T47D (cell line): ENCODE measurements at places on chromosomes 2 and 18.

GRCh38 chr2:48043746-48044145 is 137.4 kb upstream of the FBXO11 start:
- DNase-seq = no peak

GRCh38 chr2:64214281-64215115 is 70.3 kb upstream of the PELI1 start:
- DNase-seq = no peak

DNA sequence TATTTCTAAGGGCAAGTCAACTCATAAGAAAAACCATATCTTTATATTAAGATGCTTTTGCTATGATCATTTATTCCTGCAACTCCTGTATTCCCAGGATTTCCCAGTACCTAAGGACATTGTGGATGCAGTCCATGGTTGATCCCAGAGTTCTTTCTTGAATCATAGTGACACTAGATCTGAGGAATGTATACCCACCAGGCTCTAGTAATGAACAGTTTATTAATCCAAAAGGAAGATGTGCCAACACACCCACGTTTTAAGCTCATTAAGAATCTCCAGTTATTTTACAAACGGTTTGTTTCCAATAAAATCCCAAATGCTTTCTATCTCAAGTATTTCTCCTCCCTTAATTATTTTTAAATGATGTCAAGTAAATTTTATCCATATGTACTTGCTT is 210.8 kb upstream of the ZEB2 start:
- no peak for DNase-seq

DNA sequence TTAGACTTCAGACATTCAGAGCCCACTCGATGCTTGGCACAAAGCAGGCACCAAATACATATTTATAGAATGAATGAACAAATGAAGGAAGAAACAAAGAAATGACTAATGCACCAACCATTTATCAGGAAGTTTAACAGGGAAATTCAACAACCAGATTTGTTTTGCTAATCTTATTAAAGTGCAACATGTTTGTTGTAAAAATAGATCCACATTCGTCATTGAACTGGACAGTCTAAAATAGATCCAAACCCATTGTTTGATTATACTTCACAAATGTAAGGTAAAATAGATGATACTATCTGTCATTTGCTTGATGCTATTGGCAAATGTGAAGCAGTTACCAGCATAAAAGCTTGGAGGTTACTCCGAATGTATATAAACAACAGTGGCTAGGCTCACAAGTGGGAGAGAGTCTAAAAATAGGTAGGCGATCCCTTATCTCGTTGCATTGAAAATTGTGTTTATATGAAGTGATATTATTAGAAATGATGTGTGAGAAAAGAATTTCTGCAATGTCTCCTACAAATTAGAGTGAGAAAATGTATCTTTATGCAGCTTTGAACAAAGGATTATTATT is 246.2 kb downstream of the NEDD4L start:
- DNase-seq = no peak

DNA sequence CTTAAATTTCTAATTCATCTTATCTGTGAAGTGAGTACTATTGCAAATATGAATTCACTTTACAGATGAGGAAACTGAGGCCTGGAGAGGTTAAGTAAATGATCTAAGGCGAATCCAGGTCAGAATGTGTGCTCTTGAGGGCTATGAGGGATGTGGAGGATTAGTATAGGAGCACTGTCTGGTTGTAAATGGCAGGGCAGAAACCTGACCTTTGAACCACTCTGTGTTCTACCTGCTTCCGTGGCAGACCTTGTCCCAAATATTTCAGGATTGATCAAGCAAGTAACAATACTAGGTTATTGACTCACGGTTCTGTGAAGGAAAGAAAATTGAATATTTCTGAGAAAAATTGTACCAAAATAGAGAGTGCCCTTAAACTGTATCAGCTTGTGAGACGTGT is 74.7 kb downstream of the PTPRM start:
- no peak for DNase-seq

DNA sequence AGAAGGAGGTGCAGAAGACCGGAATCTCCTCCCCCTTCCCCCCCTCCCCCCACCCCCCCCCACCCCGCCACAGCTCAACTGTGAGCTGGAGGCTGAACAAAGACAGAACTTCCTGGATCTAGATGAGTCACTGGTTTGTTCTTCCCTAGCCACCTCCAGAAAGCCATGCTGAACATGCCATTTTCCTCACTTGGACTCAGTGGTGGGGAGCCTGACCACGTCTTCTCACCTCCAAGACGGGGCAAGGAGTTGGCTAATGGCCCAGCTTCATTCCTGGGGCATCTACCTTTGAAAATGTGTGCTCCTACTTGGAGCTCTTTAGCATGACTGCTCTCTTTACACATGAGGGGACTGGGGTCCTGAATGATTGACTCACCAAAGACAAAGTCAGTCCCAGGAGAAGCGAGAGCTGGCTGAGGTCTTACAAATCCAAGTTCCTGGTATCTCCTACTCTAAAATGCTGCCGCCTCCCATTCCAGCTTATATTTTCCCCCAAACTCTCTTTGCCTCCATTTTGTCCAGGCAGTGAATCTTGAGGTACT is 22.6 kb upstream of the FZD5 start:
- DNase-seq = peak; percentile 47

DNA sequence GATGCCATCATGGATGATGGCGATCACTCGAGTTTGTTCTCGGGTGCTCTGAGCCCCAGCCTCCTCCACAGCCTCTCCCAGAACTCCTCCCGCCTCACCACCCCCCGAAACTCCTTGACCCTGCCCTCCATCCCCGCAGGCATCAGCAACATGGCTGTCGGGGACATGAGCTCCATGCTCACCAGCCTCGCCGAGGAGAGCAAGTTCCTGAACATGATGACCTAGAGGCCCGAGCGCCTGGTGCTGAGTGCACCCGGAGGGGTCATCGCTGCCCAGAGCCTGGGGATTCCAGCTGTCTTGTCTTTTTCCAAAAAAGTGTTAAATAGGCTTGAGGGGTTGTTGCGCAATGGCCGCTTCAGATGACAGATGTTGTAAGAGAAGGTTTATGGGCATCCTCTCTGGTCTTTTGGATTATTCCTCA is 254.8 kb downstream of the GLI2 start:
- DNase-seq = no peak

- DNase-seq = no peak
Observed at GRCh38 chr2:223870840-223871611, 33.6 kb upstream of the AP1S3 start.

DNA sequence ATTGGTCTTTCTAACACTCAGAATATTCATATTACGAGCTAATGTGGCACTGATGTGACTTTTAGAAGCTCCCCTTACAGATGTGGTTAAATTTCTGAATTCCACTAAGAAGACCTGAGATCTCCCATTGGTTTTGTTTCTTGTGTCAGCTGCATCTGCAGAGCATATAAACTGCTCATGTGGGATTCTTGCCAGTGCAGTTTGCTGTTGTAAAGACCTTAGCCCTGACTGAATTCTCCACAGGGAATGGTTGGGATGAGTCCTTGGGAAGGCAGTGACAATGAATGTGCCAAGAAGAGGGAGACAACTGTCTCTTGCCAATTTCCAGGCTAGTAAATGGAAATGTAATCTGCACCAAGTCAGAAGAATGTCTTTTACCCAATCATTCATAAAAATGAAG is 94.1 kb downstream of the PTPRM start:
- DNase-seq = no peak

DNA sequence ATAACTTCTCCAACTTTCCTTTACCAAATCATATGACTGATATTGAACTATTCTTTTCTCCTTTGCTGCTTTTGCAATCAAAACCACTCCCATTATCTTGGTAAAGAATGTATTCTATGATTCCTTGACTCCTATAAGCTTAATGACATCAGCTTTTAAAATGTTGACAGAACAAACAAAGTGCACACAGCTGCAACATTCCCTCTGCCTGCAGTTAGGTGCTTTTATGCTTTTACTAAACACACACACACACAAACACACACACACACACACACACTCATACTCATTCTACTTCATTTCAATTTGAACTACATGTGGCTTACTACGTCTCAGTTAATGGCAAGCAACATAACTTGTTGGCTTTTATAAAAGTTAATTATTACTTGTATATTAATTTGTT is 946.6 kb downstream of the DPP10 start:
- no peak for DNase-seq

DNA sequence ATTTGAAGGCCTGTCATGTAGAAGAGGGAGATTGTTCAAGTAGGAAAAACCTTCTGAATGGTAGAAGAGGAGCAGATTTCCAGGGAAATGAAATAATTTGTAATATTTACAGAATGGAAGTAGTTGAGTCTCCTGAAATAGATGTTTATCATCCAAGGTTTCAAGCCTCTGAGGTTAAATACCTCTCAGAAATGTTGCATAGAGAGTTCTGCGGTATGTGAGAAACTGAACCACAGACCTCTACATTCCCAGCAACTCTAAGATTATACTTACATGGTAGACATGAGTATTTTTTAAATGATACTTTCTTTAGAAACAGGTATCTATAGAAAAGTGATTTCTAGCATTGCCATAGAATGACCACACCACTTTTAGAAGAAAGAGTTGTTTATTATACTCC is 379.8 kb upstream of the FANCL start:
- DNase-seq = no peak

DNA sequence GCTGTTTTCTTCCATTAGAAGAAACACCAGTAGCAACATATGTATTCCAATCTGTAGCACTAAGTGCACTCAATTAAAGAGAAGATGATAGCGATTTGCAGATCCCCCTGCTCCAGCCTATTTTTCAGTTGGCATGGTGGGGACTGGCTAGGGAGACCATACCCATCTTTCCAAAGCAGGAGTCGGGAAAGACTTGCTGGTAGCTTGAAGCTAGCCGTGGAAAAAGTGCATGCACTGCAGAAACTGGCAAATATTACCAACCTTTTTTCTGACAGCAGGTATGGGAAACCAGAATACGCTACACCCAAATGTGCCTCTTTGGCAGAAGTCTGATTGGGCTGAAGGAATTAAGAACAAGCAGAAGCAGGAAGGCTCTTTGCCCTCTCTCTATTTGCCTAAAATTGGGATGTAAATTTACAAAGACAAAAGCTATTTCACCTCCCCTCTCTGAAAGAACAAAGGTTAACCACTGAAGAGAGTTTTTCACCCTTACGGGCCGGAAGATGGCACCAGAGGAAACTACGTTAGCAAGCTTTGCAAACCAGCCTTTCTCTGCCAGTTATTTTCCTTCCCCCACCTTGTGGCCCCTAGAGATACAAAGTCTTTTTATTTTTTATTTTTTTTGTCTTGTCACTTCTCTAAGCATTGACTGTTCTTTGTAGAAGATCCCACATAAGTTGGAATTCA is 273.1 kb downstream of the DLGAP1 start:
- peak; percentile 9 for DNase-seq

GRCh38 chr2:132662732-132663131 is 7.3 kb downstream of the LYPD1 start:
- DNase-seq = no peak

- DNase-seq = no peak
Observed at GRCh38 chr18:396556-396955, 103.9 kb downstream of the COLEC12 start.

GRCh38 chr18:57443702-57444101 is 8.5 kb downstream of the ONECUT2 start:
- no peak for DNase-seq

DNA sequence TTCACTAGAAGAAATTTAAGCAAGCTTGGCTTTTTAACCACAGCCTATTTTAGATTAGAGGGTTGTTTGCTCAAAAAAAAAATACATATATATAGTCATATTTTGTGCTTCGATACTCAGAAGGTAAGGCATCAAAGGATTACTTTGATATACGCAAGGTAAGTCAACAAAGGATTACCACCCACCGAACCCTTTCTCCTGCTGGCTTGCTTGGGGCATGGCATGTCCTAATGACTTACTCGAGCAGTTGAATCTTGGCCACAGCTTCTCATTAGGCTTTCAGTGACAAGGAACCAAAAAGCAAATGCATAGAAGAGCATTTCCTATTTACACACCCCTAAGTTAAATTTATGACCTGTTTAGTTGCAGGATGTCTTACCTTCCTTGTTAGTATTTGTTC is 295.7 kb downstream of the AGAP1 start:
- no peak for DNase-seq

DNA sequence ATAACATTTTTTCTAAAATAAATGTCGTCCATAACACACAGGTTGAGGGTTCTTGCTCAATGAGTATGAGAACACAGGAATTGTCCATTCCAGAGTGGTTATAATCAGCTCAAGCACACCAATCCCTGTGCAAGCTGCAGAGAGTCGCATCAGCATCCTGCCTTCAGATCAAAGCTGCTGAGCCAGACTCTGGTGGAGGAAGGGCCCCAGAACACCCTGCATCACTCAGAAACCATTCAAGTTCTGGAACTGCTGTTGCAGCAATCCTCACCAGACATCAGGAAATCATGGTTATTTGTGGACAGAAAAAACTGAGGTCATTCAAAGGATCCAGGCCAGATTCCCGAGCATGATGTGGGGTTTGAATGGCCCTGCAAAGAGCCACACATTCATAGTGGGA is 44.5 kb downstream of the DNER start:
- DNase-seq = no peak

DNA sequence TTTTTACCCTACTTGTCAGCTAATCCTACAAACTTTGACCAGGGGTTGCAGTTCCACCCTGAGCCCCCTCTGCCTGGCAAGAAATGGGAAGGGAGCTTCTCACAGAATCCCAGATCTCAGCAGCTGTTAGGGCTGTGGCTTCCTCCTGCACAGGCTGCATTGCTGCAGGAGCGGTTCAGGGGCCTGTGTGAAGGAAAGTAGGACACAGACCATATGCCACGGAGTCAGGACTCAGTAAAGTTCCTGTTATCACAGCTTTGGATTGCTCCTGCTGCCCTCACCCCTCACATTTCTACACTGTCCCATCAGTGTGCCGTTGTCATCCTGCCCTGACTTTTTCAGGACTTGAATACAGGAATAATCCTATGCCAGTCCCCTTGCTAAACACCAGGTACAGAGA is 62.8 kb upstream of the SP3 start:
- DNase-seq = no peak

DNA sequence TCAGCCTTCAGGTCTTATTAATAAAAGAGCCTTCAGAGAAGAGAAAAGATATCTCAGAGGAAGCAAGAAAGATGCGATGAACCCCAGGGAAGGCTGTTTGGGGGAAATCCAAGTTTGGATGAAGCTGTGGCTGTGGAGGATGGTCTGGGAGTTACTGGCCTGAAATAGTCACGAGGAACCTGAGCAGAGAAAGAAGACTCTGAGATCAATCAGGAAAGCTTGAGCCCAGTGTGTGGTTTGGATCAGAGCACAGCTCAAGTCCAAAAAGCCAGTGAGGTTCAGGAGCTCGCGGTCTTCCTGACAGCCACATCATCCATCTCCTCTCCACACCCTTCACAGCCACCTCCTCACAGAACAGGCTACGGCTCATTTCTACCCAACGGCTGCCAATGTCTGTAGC is 87.4 kb upstream of the SERPINE2 start:
- DNase-seq = no peak
